ENCODE measurements at places on chromosomes 3 and 15.
A peak's percentile ranks its signal among the peaks of the same experiment; 100 is the strongest.

GRCh38 chr3:122679085-122679881 is 1.4 kb upstream of the PARP14 start:
- peak; percentile 62 for DNase-seq

DNA sequence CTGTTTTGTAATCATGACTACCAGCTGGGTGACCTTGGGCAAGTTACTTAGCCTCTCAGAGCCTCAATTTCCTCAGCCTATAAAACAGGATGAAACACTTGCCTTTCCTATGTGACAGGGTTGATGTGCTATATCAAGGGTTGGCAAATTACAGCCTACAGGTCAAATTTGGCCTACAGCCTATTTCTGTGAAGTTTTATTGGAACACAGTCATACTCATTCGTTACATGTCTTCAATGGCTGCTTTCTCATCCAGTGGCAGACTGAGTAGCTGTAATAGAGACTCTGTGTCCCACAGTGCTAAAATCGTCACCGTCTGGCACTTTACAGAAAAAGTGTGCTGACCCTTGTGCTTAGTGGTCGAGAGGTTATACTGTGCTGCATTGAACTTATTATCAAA is 16.6 kb downstream of the ABHD6 start:
- no peak for DNase-seq

DNA sequence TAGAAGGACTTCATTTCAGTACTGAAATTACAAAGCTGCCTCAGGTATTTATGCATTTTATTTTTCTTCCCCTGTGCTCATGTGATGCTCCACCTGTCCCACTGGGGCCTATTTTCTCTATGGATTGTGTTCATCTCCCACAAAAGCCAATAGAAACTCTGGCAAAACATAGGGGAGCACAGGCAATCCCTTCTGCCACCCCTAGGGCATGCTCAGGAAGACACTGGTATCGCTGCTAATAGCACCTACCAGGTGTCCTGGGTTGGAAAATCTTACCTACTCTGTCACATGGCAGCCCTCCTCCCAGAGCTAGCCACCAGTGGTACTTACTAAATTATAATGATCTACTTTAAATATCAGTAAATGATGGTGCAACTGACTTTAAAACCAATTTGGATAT is 427.4 kb downstream of the FGF12 start:
- no peak for DNase-seq

GRCh38 chr15:100468285-100468684 is 60.5 kb downstream of the CERS3 start:
- DNase-seq = no peak

DNA sequence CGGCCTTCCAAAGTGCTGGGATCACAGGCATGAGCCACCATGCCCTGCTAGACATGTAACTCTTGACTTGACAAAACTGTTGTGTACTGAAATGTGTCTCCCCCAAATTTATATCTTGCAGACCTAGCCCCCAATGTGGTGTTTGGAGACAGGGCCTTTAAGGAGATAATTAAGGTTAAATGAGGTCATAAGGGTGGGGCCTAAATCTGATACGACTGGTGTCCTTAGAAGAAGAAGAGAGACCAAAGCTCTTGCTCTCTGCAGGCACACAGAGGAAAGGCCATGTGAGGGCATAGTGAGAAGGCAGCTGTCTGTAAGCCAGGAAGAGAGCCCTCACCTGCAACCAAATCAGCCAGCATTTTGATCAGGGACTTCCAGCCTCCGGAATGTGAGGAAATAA is 361.3 kb downstream of the SV2B start:
- no peak for DNase-seq

DNA sequence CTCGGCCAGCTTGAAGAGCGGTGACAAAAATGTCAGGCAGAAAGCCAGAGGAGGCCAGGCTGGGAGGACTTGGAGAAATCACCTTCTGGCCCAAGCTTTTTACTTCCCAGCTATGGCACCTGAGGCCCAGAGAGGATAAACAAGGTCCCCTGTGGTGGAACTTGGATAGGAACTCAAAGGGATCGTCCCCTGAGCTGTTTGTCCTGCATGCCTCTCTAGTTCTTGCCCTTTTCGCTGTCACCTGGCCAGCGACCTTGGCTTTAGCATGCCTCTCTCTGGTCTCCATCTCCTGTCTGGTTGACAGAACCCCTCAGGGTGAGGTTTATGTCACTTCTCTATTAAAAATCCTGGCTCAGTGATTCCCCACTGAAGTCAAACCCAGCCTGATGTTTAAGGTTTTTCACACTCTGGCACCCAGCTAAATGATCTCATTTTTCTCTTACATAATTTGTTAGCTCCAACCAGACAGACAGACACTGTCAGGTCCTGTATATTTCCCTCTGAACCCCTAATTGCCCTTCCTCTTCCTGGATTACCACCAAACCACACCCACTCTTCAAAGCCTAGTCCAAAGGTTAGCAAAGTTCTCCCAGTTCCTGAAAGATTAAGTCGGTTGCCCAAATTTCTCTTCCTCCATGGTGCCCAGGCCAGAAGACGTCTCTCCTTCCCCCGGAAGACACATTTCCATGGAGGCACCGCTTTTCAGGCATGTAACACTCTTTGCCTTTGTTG is 169.1 kb downstream of the FAM43A start:
- no peak for DNase-seq

DNA sequence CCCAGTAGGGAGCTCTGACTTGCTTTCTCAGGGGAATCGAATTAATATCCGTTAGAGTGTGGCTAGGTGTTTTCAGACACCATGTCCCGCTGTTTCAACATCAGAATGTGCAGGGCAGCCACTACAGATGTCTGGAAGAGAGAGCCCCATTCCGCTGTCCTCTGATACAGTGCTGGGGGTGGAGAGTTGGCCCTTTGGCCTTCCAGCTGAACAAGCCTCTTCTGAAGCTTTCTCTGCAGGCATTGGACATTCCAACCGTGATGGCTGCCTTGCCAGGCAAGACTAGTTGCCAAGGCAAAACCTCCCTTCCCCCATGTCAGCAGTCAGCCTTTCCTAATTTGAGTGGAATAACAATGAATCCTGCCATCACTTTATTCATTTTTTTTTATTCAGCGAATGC is 1.5 kb downstream of the FAH start:
- DNase-seq = no peak

GRCh38 chr15:19987389-19988048 is 554.1 kb downstream of the GOLGA6L6 start:
- peak; percentile 30 for DNase-seq

DNA sequence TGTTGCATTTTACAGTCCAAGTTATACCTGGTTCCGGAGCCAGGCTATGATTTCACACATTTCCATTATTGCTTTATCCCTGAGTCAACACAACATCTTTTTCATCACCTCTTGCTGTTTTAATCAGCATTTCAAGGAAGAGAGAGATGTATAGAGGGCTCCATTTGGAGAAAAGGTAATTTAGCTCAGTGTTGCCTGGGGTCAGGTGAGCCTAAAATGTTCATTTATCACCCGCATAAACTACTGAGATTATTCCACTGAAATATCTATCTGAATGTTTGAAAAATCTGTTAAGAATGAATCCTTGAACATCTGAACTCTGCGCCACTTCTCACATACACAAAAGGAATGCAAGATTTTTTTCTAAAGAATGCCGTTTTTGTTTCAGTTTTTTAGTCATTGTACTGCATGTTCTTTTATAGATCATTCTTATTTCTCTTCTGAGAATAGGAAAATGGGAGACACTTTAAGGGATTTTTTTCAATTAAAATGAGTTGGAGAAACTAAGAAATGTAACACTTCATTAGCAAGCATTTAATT is 51.5 kb upstream of the AGTR1 start:
- no peak for DNase-seq

- no peak for DNase-seq
Observed at GRCh38 chr15:83356501-83357399, 72.3 kb upstream of the BNC1 start.

GRCh38 chr3:39763390-39763789 is 46.0 kb upstream of the MYRIP start:
- no peak for DNase-seq

- DNase-seq = peak; percentile 15
Observed at GRCh38 chr15:27686369-27686768, 412.7 kb downstream of the OCA2 start.

DNA sequence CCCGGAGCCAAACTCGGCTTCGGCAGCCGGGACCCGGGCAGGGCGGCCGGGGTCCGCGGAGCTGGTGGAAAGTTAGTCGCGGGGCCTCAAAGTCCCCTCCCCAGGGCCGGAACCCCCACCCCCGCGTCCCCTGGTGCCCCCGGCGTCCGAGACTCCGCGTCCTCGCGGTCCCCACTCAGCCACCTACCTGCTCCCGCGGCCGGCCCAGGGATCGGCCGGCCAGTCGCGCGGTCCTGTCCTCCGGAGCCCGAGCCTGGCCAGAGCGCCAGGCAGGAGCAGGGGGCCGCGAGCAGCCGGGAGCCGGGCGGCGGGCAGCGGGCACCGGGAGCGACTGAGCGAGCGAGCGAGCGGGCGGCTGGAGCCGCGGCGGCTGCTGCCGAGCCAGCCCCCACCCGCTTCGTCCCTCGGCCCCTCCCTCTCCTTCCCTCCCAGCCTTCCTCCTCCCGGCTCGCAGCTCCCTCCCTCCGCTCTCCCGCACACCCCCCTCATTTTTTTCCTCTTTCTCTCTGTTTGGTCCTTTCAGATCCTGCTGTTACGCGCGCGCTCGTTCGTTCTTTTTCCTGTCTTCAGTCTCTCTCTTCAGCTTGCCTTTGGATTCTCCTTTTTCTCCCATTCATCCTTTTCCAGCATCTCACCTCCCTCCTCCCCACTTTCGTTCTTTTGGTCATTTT is at the start of gene MEGF11:
MEGF11 (minus strand) TSS at position 333 of the 671 bp plus-strand sequence. CDS start 125,347 bp downstream, outside the sequence.
- no peak for DNase-seq

DNA sequence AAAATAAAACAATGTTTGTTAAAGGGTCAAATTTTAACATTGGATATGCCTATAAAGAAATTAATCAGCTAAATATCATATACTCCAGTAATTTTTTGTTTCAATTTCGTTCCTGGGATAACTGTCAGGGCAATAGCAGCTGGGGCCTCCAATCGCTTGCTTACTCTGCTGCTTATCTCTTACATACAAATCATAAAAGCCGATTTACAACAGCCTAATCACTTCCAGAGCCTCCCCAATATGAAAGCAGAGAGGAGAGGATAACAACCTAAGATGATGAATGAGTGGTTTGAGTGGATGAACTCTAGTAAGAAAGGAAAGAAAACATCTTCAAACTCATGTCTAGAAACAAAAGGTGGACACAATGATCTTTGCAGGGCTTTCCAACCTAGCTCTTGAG is 80.7 kb upstream of the PSMD6 start:
- no peak for DNase-seq

GRCh38 chr3:104856741-104857140 is 510.0 kb upstream of the ALCAM start:
- peak; percentile 8 for DNase-seq

- DNase-seq = no peak
Observed at GRCh38 chr3:146655333-146655996, 50.3 kb upstream of the PLSCR5 start.

GRCh38 chr3:176202652-176203051 is 994.6 kb downstream of the TBL1XR1 start:
- no peak for DNase-seq

- DNase-seq = no peak
Observed at GRCh38 chr15:58597943-58598828, 151.3 kb downstream of the ADAM10 start.

- no peak for DNase-seq
Observed at GRCh38 chr3:31377045-31377642, 155.6 kb upstream of the STT3B start.

GRCh38 chr3:183266454-183266853 is 13.4 kb downstream of the B3GNT5 start:
- no peak for DNase-seq

DNA sequence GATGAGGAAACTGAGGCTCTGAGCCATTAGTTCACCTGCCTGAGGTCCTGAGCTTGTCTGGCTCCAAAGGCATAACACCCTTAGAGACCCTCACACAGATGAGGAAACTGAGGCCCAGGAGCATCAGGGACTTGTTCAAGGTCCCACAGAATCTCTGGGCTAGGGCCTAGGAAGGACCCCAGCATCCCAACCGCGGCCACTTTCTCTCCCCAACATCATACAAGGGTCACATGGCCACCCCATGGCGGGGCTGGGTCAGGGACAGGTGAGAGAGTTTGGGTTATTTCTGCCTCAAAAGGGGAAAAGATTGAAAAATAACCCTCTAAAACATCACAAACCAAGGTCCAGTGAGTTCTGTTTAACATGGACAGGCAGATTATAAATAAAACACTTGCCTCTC is 6.7 kb downstream of the LINGO1 start:
- DNase-seq = no peak

DNA sequence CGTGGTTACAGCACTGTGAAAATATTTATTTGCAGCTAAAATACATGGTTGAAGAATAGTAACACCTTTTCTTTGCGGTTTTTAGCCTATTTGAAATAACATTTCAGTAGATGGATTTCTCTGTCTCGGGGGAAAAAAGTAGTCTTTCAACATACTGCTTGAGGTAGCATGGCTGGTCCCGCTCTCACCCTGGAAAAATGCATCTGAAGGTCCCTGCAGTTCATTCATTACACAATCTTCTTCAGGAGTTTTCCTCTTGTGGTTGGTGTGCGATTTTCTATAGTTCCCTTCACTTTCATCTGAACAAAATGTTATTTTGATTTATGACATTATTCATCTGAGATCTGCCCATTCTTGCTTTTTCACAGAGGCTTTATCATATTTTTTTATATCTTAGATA is 75.9 kb downstream of the STRIT1 start:
- DNase-seq = no peak

DNA sequence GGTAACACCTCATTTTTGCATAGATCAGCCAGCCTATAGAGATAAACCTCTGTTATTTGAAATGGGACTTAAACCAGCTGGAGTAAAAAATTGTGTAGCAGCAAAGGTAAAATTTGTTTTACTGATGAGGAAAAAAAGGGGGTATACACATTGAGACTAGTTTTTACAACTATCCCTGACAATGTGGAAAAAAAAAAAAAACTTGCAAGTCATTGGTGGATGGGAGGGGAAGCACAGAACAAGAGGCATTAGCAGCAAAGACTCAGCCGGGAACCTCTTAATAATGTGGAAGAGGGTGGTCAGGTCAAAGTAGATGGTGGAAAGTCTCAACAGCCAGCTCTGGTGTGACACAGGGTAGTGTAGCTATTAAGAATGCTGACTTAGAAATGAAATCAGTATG is 14.5 kb downstream of the FBXO22 start:
- no peak for DNase-seq

- no peak for DNase-seq
Observed at GRCh38 chr15:66394915-66395314, 8.2 kb downstream of the MAP2K1 start.

DNA sequence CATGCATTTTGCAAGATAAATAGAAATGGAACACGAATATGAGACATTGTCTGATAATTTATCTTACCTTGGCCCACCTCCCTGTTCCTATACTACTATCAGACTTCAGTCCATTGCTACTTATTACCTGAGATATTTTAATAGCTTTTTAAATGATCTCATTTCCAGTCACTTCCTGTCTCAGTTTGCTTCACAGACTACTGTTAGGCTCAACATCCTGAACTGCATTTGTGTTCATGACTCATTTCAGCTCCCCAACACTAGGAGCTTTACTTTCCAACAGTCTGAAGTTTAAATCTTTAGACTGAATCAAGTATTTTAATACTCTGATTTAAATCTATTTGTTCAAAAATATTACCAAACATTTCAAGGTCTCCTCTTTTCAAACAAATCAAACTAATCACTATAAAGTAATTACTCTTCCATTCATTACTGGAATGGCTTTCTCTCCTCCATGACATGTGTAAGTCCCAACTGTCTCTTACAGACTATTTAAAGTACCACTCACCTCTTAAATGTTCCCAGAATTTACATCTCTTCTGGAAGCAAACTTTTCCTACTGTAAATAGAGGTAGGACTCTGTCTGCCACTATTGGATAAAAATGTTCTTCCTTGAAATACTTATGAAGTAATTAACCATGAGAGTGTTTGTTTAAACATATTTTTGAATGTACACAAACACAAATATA is 1277.6 kb downstream of the ZPLD1 start:
- no peak for DNase-seq

Measured in NT2/D1 (cell line).